ENCODE measurements at places on chromosomes 16 and 17.
A peak's percentile ranks its signal among the peaks of the same experiment; 100 is the strongest.

DNA sequence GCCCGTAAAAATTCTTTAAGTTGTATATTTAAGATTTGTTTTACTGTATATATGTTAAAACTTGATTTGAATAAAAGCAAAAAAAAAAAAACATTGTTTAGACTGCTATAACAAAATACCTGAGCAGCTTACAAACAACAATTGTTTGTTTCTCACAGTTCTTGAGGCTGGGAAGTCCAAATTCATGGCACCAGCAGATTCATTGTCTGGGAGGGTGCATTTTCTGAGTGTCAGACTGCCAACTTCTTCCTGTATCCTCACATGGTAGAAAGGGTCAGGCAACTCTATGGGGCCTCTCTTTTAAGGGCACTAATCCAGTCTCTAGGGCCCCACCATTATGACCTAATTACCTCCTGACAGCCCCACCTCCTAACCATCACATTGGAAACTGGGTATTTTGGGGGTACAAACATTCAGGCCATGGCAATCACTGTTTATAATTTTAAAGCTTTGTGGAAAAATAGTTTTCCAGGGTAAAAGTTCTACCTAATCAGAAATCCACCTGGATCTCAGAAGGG, 281.4 kb downstream of the SLC39A11 start:
- no peak for DNase-seq

GRCh38 chr16:7442050-7442449, 109.4 kb downstream of the RBFOX1 start:
- DNase-seq = no peak

DNA sequence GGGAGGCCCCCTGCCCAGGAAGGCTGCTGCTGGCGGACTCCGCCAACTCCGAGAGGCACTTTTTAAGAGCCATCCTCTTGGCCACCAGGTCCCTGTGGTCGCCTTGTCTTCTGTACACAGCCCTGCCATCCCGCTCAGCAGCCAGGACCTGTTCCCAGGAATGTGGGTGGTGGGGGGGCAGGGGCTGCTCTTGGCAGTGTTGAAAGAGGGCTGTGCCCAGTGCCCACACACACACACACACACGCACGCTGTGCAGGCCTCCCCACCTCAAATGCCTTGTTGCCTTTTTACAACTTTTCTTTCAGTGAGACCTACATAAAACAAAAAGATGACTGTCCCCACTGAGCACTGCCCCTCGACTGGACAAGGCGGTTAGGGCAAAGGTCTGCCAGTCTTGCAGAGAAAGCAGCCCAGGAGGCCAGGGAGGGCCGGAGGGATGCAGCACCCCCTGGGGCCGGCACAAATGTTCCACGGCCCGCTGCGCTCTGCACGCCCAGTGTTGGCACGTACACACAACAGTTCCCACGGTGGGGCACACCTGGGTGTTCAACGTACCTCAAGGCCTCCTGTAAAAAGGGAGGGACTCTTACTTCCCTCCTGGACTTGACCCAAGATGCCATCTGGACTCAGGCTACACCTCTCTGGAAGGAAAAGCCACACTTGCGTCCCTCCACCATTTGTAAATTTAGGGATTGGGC, 18.5 kb upstream of the PITPNA start:
- no peak for DNase-seq

- DNase-seq = no peak
These were observed 12.3 kb downstream of the PSMD12 start for GRCh38 chr17:67353929-67354574.

DNA sequence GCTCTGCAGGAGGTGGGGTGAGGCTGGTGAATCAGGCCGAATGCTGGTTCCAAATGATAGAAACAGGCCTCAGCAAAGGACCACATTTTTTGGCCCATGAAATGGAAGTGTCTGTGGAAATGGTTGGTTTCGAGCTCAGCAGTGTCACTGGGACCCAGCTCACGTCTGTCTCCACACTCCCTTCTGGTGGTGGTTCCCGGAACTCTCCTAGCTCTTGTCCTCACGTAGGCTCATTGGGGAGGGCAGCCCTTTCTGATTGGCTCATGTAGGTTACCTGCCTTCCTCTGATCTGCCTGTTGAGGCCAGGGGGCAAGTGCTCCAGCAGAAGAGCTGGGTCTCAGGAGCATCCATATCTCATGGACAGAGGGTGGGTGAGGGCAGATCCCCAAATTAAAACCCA, 4.0 kb downstream of the ALG1 start:
- DNase-seq = no peak

GRCh38 chr16:27402964-27403600, 1.1 kb downstream of the IL21R start:
- no peak for DNase-seq

DNA sequence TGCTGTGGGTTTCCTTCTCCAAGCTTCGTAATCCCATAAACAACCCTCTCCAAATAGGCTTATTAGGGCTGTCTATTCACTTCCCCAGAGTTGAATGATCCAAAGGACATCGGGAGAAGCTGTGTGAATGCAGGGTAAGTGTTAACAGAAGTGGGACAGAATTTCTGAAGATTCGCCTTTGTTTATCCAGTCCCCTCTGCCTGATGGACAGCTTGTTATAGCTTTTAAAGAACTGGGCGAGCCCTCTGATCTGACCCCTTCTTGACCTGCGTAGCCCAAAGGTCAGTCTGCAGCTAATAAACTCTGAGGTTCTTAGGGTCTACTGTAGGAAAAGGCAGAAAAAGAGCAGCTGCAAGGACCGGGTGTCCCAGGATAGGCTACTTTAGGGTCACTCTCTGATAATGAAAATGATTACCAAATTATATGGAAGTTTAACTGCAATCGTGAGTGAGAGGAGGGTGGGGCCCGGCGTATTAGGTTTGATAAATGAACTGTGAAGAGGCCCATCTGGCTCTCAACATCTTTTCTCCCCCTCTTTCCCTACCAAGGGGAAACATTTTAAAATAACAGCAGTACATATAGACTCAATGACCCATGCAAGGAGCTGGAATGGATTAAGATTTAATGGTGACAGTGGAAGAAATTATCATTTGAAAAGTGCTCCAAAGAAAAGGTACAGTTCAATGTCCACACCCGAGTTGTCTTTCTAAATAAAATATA, 233.4 kb downstream of the FTO start:
- DNase-seq = no peak

GRCh38 chr16:13154799-13155198, 253.4 kb downstream of the SHISA9 start:
- no peak for DNase-seq

- no peak for DNase-seq
These were observed 232.1 kb downstream of the STX8 start for GRCh38 chr17:9343516-9343915.

DNA sequence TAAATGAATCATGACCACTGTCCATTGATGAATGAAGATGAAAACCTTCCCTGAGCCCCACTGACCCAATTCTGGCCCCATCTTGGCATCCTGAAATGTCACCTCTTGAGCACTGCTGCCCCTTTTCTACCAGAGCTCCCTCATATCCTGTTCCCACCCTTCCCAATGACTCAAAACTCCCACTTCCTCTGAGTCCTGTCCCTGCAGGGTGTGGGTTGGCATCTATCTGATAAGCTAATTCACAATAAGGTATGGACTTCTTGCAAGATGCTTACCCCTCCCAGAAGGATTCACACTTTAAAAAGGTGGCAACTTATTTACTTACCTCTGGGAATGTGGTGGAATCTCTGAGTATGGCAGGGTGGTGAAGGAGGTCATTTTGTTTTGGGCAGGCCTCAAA, 13.3 kb upstream of the CSNK2A2 start:
- DNase-seq = no peak

DNA sequence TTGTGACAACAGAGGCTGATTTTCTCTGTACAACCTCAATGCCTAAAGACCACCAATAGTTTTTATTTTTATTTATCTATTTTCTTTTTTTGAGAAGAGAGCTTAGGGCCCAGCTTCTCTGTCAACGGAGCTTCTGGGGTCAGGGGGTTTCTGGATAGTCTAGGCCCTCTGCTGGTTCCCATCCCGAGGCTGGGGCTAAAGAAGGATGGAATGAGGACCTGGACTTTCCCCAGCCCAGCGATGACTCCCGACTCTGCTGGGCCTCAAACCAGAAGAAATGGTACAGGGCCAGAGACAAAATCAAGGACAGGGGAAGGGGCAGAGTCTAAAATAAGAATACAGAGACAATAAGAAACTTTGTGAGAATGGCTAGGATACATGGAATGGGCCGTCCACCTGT, 5.7 kb upstream of the TSPOAP1 start:
- no peak for DNase-seq

GRCh38 chr16:51988977-51989376, 558.0 kb downstream of the TOX3 start:
- DNase-seq = no peak

GRCh38 chr16:81639931-81640680, 139.0 kb upstream of the PLCG2 start:
- no peak for DNase-seq

DNA sequence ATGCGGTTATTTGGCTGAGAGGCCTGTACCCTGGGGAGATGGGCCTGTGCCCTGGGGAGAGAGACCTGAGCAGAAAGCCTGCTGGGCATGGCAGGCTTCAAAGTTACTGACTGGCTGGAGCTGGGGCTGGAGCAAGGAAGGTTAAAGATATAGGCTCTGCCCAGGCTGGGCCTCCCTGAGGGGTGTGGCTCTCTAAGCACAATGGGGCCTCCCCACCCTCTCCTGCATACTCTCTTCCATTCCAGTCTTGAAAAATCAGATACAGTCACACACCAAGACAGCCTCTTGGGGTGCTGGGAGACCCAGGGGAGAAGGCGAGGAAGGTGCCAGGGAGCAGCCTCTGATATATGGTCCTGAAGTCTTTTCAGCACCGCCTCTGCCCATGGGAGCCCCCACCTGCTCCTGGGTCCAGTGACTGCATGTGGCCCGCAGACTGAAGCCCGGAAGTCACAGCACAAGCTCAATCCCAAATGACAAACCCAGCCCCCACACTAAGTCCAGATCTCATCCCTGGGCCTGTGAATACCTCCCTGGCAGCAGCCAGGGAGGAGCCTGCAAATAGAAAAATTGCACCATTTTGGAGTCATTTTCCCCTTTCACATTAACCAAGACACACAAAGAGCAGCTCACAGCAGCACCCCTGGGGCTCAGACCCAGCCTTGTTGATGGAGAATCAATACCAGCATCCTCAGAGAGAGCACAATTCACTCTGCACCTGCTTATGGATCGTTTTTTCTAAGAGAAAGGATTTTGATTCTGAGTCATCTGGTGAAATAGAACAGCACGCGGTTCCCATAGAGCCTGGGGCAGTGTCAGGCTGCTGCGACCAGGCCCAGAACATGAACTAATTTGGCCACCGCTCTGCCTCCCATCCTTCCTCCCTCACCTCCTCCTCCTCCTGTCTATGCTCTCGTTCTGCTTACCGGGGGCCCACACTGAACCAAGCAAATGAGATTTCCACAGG, 25.6 kb upstream of the CACNG1 start:
- no peak for DNase-seq

GRCh38 chr16:81738783-81739496, 40.2 kb upstream of the PLCG2 start:
- DNase-seq = no peak

- no peak for DNase-seq
These were observed 35.8 kb upstream of the ADGRG1 start for GRCh38 chr16:57592591-57593003.

GRCh38 chr17:43779145-43780125, 658 bp upstream of the DUSP3 start:
- DNase-seq = peak; percentile 5

DNA sequence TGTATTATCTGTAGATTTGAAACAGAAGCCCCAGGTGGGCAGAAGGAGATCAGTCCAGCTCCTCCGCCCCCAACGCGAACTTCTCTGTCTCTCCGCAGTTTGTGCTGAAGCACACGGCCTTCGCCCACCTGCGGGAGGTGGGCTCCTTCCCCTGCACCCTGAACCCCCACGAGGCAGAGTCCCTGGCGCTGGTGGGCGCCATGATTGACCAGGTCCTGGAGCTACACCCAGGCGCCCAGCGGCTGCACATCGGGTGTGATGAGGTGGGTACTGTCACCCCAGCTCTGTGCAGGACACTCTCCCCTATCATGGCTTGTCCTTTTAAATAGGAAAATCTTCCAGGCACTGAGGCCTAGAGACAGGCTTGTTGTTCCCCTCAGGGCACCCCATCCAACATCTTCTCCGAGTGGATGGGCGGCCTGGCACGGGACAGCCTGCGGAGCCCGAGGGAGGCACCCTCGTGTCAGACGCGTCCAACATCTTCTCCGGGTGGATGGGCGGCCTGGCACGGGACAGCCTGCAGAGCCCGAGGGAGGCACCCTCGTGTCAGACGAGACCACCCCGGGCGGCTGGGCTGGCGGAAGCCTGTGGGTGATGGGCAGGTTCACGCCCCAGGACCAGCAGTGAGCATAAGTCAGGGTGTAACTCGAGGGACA, 15.3 kb upstream of the OGFOD3 start:
- DNase-seq = no peak

DNA sequence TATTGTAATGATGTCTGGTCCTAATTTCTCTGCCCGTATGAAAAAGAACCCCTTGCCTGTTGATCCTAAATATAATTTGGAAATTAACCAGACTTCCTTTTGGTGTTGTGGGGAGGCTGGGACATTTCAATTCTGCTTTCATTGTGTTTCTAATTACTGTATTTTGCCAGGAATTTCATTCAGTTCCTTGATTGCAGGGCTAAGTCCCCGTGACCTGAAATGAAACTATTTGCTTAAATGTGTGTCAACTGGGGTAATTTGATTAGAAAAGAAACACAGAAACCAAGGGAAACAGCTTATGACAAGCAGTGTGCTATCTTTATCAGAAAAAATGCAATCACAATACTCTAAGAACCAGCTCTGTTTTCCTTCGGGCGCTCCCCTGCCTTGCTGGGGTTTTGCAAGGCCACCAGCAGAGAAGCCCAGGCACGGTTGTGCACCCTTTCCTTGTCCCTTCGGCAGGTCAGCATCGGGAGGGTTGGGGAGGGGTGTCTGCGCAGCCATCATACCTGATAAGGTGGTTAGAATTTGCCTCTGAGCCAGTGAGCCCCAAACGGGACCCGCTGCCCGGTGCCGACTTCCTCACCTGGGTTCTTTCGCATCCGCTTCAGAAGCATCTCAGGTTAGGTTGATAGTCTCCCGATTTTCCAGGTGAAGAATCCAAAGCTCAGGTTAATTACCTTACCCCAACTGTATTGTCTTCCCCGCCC, 19.4 kb downstream of the KLHL36 start:
- no peak for DNase-seq

DNA sequence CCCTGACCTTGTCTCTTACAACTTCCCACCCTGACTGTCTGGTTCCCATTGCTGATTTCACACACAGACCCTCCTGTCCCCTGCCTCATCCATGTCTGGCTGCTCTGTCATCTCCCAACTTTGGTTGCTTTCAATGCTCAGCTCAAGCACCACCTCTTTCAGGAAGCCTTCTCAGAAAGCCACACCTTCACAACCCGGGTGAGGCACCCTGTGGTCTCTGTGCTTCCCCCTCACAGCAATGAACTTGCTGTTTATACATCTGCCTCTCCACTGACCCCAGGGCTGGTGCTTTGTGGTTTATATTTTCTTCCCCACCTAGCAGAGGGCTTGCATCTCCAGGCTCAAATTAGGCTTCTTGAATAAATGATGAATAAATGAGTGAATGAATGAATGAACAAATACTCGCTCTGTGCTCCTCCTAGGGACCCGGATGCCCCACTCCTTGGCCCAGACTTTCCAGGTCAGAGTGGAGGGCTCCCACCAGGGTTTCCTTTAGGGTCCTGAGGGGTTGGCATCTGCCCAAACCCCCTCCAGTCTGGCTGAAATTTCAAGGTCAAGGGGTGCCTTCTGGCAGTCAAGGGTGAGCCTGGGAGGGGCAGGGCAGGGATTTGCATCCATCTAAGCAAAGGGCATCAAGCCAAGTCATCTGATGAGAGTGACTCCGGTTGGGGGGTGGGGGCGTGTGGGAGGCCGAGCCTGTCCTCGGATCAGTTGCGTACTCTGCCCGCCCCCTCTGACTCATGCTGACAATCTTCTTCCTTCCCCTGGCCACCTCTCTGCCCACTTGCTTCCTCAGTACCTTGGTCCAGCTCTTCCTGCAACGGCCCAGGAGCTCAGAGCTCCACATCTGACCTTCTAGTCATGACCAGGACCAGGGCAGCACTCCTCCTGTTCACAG, at the start of gene ITGAX:
Gene ITGAX, plus strand, starts transcription at position 783 of the 898 bp plus-strand sequence. Its CDS starts 79 bp downstream, at position 862.
- no peak for DNase-seq

Measured in NCI-H1105 (cell line).